Fibroblast of upper back skin (primary cell): ENCODE measurements at places on chromosomes 11 and 22.

- DNase-seq = no peak
These were observed 838.7 kb upstream of the API5 start for GRCh38 chr11:42473106-42473505.

- DNase-seq = no peak
These were observed 107.9 kb upstream of the BID start for GRCh38 chr22:17882162-17882561.

- no peak for DNase-seq
These were observed 1462.1 kb upstream of the RAG2 start for GRCh38 chr11:38060136-38060535.

- no peak for DNase-seq
These were observed 357.8 kb downstream of the CADM1 start for GRCh38 chr11:115146425-115146824.

GRCh38 chr22:16958475-16958874 lies 49.5 kb downstream of the GAB4 start:
- DNase-seq = no peak

DNA sequence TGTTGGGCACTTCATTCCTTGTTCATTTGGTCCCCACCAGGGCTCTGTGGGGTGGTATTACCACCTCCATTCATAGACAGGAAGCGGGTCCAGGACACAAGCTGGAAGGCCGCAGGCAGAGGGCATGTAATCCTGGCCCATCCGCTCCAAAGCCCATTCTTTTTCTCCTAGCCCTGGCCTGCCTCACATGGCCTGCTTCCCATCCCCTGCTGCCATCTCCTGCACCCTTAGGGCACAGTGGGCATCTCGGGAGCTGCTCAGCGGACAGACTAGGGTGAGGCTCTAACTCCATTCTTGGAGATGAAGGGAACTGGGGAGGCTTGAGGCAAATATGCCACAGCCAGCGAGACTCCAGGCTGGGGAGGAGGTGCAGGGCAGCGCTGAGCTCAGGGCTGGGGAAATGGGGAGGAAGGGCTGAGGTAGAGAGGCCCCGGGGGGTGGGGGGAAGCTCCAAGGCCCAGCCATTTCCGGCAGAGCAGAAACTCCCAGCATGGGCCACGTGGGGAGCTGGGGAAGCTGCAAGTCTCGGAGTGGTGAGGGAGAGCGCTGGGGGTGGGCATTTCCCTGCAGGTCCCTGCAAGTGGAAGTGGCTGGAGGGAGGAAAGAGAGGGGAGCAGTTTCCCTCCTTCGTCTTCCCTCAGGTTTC lies 14.3 kb upstream of the BCL9L start:
- DNase-seq = peak; percentile 78

DNA sequence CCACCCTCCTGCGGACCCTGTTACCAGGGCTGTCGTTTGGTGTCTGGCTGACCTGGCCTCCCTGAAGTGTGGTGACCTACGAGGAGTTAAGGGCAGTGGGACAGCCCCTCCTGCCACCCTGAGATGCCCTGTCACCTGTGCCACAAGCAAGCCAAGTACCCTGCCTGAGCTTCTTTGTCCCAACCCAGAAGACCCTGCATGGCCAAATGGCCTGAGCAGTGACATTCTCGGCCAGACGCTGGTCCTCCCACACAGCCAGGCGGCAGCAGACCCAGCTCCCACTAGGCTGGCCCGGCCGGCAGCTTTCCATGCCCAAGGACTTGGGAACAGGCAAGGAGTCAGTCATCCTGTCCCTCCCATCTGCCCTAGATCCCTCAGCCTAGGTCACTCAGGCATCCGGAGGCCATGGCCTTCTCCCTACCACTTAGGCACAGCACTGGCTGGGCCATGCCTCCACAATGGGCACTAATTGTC lies 7.6 kb downstream of the ARVCF start:
- DNase-seq = no peak

- peak; percentile 92 for DNase-seq
These were observed 384.8 kb downstream of the TENM4 start for GRCh38 chr11:79055856-79056631.

DNA sequence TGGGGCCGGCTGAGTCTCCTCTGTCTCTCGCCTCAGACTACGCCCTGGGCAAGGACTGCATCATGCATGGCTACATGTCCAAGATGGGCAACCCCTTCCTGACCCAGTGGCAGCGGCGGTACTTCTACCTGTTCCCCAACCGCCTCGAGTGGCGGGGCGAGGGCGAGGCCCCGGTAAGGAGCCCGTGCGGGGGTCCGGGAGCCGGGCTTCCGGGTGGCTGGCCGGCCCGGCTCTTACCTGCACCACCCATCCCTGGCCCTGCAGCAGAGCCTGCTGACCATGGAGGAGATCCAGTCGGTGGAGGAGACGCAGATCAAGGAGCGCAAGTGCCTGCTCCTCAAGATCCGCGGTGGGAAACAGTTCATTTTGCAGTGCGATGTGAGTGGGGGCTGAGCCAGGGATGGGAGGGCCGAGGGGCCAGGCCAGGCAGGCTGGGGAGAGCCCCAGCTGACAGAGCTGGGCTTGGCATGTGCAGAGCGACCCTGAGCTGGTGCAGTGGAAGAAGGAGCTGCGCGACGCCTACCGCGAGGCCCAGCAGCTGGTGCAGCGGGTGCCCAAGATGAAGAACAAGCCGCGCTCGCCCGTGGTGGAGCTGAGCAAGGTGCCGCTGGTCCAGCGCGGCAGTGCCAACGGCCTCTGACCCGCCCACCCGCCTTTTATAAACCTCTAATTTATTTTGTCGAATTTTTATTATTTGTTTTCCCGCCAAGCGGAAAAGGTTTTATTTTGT lies 4.1 kb upstream of the ANKRD13D start:
- no peak for DNase-seq

DNA sequence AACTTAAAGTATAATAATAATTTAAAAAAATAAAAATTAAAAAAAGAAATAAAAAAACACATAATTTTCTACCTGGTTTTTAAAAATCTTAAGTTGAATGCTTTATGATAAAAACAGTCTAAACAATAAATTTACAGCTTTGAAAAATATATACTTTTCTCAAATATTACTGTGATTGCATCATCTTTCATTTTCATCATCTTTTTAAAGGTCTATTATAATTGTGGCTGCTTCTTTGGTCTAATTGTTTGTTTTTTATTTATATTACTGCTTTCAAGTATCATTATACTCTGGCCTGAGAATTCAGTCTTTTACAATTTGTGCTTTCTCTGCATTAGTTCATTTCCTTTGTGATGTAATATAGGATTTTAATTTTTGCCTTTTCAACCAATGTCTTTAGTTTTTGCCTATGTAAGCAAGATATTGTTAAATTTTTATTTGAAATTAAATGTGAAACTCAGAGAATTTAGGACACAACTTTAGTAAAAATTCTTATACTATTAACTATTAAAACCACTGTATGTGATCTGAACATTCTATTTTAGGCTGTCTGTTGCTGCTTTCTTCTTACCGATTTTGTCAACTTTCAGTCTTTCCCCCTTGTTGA lies 7.3 kb downstream of the CYP2R1 start:
- DNase-seq = no peak

- DNase-seq = no peak
These were observed 26.4 kb upstream of the FAT3 start for GRCh38 chr11:92198268-92198667.

- DNase-seq = no peak
These were observed 28.3 kb downstream of the NECTIN1 start for GRCh38 chr11:119700536-119701346.

DNA sequence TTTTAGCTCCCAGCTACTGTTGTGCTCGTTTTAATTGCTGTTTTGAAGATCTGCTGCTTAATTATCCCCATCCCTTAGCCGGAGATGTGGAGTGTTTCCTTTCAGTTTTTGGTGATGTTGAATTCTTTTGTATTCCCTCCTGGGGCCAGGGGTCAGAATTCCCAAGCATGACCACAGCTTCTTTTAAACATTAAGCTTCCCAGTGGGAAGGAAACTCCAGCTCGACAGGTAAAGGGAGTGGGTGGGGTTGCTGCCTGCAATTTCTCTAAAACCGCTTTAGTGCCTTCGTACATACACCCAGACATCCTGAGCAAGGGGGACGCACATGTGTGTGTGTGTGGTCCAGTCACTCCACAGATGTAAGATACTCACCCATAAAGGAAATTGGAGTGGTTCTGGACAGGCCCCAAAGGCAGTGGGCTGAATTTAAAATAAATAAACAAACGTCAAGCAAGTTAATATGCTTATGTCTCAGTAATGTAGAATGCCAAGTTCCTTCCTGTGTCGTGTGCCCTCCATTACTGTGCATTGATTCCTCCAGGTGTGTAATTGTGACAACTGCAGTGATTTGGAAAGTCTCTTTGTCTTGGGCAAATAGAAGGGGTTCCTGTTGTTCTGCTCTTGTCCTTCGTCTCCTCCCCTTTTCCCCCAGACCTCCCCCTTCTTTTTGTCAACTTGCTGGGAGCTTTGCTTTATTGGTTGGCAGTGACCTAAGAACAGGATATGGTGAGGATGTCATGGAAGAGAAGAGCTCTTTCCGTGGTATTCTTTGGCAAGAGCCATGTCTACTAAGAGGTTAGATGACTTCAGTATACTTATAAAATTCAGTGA lies 19.2 kb upstream of the ADSL start:
- DNase-seq = peak; percentile 38

- no peak for DNase-seq
These were observed 34.1 kb downstream of the GRK3 start for GRCh38 chr22:25598609-25599008.

DNA sequence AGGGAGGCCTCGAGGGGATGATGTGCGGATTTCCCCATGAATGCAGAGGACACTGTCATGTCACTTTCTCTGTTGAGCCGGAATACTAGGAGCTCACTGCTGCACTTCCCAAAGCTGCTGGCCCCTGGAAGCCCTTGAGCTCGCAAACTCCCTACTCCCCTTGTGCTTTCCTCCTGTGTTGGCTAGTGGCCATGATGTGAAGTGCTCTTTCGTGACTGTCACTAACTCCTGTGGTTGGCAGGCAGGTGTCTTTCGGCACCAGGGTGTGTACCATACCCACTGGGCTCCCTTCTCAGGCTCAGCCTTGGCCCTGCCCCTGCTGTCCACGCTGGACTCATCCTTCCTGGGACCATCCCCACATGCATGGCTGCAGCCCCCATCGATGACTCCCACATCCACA lies 86.2 kb downstream of the BTBD10 start:
- no peak for DNase-seq

DNA sequence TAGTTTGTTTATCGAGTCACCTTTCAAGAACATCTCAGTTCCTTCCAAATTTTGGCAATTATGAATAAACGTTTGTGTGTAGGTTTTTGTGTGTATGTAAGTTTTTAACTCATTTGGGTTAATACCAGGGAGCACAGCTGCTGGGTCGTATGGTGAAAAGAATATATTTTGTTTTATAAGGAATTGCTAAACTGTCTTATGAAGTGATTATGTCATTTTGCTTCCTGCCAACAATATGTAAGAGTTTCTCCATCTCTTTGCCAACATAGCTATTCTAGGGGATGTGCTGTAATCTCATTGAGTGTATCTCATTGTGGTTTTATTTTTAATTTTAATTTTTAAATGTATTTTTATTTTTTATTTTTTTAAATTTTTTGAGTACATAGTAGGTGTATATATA lies 27.3 kb downstream of the BCL2L13 start:
- no peak for DNase-seq

DNA sequence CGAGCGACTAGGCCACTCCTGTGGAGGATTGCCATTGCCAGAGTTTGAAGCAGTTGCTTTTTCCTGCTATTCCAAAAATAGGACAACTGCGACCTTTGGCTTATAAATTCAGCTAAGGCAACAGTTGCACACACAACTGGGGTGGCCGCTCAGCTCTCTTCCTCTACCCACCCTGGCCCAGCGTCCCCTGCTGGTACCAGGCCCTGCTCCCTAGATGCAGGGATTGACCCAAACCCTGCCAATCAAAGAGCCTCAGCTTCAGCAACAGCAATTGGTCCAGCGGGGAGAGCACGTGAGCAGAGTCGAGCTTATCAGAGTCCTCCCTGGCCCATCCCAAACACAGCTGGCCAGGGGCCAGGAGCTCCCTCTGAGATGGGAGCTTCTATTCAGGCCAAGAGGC lies 22.0 kb upstream of the CABP2 start:
- DNase-seq = no peak

DNA sequence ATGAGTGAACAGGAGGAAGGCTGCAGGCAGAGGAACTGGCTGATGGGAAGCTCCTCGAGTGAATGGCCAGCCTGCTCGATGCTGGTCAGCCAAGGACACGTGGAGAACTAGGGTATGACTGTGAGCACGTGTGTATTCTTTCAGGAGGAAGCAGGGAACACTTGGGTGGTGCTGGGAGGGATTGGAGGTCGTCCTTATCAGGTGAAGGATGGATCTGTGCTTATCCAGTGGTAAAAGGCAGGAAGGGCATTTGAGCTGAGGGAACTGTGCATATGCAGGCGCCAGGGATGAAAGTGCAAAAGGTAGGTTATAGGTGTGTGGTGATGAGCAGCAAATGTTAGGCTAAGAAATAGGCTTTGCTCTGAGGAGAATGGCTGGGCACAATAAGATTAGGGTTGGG lies 9.7 kb upstream of the SLCO2B1 start:
- DNase-seq = no peak

- peak; percentile 9 for DNase-seq
These were observed at the start of gene HORMAD2 for GRCh38 chr22:30079952-30080533. TSS of gene HORMAD2 (plus strand) at chr22:30080464. CDS start at chr22:30093953, 13,489 bp downstream.

DNA sequence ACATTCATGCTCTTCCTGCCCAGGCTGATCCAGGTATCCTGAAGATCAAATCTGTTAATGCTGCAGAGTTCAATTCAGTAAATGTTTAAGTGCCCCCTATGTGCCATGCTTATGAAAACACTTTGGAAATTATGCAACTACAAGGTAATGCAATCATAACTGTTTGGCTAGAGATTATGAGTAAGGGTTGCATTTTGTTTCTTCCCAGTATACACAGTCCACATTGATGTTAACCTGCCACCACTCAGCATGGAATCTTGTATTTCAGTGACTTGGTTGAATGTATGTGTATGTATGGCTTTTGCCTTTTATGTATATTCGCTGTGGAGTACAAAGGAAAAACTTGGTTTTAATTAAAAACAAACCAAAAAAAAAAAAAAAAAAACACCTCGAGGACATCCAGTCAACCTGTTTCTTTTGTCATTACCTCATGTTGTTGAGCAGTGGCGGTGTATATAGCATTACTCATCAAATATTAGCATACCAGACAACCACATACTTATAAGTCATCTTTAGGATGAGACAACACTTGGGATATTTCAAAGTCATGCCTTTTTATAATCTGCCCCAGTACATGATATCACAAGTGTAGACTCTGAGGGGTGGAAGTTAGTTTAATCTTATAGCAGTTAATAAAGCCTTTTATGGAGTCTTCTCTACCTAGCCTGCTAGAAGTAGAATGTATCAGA lies 86.1 kb upstream of the HORMAD2 start:
- DNase-seq = peak; percentile 88

DNA sequence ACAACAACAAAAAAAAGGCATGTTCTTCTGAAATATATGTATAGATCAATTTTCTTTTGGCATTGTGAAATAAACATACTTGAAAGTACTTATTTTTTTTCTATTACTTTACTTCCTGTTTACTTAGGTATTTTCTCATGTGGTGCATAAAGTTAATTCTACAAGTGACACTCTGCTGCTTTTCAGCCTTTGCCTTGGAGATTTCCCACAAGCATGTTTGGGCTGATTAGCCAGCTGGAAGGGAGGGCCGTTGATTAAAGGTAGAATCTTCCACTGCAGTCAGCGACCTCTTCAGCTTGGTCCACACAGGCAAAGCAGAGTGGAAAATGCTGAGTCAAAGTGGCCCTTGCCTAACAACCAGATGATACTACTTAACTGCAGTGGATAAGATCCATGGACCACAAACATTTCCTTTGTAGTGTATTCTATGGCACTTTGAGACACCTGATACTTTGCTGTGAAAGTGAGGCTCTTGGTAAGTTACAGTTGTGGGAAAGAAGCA lies 176.0 kb downstream of the ARHGAP42 start:
- peak; percentile 93 for DNase-seq

GRCh38 chr11:72721689-72722049 lies 30.5 kb downstream of the ARAP1 start:
- no peak for DNase-seq

GRCh38 chr11:89490981-89491690 lies at the start of gene NOX4:
TSS of gene NOX4 (minus strand) at chr11:89491375. CDS start at chr11:89491246, 129 bp downstream.
- DNase-seq = peak; percentile 54
